ENCODE measurements at places on chromosomes 16 and 17. TPM values are rescaled to one million over a fixed set of nuclear protein-coding genes. Genes with fewer than 3 reads are reported as not detected.

Gene MRPS34
- 152 TPM for total RNA-seq

Gene HIC1
- 13.1 TPM for total RNA-seq

Gene ZNF232
- 14.2 TPM for total RNA-seq

Gene LGALS9
- 44.3 TPM for total RNA-seq

Gene ZNF652
- 7.2 TPM for total RNA-seq

Gene SLC7A5
- total RNA-seq: 262 TPM

Gene ARHGAP27
- total RNA-seq: 44.3 TPM

Gene EXOC7
- 63.3 TPM for total RNA-seq

Gene TBC1D3I
- 0.14 TPM for total RNA-seq

Gene OGFOD3
- total RNA-seq: 29.7 TPM

Gene CDC27
- 113 TPM for total RNA-seq

Gene TBC1D3B
- 8.1 TPM for total RNA-seq

Gene YWHAE
- 509 TPM for total RNA-seq

Gene TLCD2
- total RNA-seq: 0.86 TPM

Gene DNAH9
- total RNA-seq: not detected

Gene PRSS27
- 2.4 TPM for total RNA-seq

Gene GAS2L2
- total RNA-seq: not detected

Gene OTOP3
- not detected for total RNA-seq

Gene SLC13A5
- not detected for total RNA-seq

Gene EVPL
- total RNA-seq: 0.02 TPM

Gene CCL23
- total RNA-seq: not detected

Gene CARD14
- not detected for total RNA-seq

Gene TBC1D3D
- 0.53 TPM for total RNA-seq

Gene COX6A2
- not detected for total RNA-seq

Gene RHOT2
- 112 TPM for total RNA-seq

Gene DYNLL2
- 24.8 TPM for total RNA-seq

Gene MYH8
- total RNA-seq: not detected

Gene SLC5A2
- total RNA-seq: not detected

Gene KRTAP9-4
- not detected for total RNA-seq

Gene CEP295NL
- total RNA-seq: not detected

Gene TRIM16
- total RNA-seq: 13.7 TPM

Gene BAIAP3
- 0.17 TPM for total RNA-seq

Gene AIPL1
- not detected for total RNA-seq

Gene DHRS7C
- not detected for total RNA-seq

Gene MLKL
- 18.8 TPM for total RNA-seq

Gene SMIM22
- total RNA-seq: not detected

Gene CRYBA1
- total RNA-seq: not detected

Gene TMEM238L
- not detected for total RNA-seq

Gene TEX14
- total RNA-seq: 0.14 TPM

Gene NXN
- total RNA-seq: 0.33 TPM

Gene USP43
- 0.50 TPM for total RNA-seq

Gene SNN
- total RNA-seq: 9.1 TPM

Gene FZD2
- not detected for total RNA-seq

Gene CPD
- 34.3 TPM for total RNA-seq

Data from activated CD4-positive, alpha-beta memory T cell treated with anti-CD3 and anti-CD28 coated beads for 36 hours (primary cell).